Inflammatory macrophage treated with lipopolysaccharide for 4 hours (primary cell): ENCODE measurements at places on chromosomes 12 and 14.
A peak's percentile ranks its signal among the peaks of the same experiment; 100 is the strongest.

GRCh38 chr14:23301969-23302289 is 730 bp downstream of the PPP1R3E start:
- no peak for DNase-seq

DNA sequence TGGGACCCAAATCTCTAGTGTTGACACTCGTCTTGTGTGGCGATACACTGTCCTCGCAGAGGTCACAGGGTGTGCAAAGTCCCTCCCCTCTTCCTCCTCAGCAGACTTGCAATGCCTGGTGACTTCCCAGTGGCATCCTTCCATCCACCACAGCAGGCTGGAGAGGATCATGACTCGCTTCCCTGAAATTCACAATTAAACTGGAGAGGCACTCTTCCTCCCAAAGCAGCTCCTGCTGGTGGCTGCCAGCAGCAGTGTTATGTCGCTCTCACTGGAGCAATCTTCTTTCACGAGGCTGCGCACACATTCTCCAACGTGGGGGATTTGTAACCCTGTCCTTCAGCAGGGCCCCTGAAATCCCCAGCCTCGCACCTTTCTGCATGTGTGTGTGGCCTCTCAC is 145.2 kb upstream of the TMCC3 start:
- DNase-seq = no peak

GRCh38 chr14:82122655-82123054 is 589.0 kb upstream of the SEL1L start:
- DNase-seq = no peak

- DNase-seq = no peak
Measured at GRCh38 chr12:118590406-118591150, 214.2 kb downstream of the SUDS3 start.

DNA sequence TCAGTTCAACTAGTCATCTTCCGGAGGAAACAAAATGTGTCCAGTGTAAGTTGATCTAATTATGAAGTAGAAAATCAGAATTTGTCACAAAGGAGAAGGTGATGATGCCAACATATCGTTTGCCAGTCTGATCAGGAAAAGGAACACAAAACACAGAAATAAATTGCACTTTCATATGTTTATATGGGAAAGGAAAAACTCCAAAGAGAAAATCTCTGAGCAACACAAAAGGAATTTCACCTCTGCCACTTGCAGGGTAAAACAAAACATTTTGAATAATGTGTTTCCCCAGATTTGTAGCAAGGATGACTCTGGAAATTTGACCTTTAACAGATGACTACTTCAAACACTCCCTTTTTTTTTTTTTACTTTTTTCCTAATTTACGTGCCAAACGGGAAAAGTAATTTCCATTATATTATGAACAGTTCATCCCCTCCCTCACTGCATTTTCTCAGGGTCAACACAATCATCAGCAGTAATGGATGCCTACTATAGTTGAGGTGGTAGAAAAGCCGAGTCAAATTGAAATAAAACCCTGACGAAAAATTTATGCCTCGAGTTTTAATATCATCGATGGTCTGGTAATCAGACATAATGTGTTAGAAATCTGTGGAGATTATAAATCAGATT is 25.6 kb downstream of the MGAT4C start:
- no peak for DNase-seq

DNA sequence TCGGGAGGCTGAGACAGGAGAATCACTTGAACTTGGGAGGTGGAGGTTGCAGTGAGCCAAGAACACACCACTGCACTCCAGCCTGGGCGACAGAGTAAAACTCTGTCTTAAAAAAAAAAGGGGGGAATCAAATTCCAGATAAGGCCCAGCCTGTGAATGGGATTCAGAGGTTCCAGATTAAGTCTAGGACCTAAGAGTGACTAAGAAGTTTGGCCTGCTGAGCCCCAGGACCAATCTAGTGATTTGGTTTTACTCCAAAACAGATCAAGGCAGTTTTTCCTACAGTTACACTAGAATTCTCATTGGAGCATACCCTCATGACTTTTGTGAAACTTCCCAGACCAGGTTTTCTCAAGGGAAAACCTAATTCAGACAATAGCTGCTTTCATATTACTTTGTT is 22.8 kb downstream of the EXOC5 start:
- DNase-seq = no peak

GRCh38 chr12:49975318-49975761 is 2.6 kb downstream of the AQP6 start:
- no peak for DNase-seq

DNA sequence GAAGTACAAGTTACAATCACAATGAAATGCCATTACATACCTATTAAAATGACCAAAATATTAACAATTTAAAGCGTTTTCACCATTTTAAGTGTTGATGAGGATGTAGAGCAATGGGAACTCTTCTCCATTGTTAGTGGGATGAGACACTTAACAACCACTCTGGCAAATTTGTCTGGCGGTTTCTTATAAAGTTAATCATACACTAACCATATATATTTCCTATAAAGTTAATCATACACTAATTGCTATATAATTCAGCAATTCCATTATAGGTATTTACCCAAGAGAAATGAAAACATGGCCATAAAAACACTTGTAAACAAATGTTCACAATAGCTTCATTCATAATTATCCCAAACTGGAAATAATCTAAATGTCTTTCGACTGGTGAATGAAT is 35.9 kb downstream of the JKAMP start:
- DNase-seq = no peak

DNA sequence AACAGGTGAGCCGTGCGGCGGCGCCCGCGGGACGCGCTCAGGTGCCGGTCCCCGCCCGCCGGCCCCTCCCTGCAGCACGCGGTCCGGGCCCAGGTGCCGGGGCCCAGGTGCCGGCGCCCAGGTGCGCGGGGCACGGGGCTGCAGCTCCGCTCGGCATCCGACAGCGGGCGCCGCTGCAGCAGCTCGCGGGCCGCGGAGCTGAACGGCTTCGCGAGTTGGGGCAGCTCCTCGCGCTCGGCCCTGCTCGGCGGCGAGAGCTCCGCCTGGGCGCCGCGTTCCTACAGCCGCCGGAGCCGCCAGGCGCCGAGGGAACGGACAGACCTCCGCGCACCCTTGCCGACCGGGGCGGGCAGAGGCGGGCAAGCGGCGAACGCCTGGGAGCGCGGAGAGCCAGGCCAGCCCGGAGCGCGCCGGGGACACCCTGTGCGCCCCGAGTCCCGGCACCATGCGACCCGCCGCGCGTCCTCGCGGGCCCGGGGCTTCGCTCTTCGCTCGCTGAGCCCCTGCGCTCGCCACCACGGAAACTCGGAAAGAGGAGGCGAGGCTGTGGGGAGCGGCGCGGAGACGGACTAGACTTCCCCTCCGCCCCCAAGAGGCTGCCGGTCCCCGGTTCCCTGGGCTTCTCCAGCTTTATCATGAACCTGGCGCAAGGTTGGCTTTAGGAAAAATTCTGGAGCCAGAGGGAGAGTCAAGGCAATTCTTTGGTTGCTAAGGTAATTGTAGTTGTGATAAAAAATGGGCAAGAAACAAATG is at the start of gene RGS6:
TSS of gene RGS6 (plus strand) at position 201 of the 753 bp plus-strand sequence.
- no peak for DNase-seq

- DNase-seq = no peak
Measured at GRCh38 chr14:69214393-69214792, 23.1 kb downstream of the EXD2 start.

- peak; percentile 26 for DNase-seq
Measured at GRCh38 chr12:51441583-51441982, 17.0 kb downstream of the SLC4A8 start.

DNA sequence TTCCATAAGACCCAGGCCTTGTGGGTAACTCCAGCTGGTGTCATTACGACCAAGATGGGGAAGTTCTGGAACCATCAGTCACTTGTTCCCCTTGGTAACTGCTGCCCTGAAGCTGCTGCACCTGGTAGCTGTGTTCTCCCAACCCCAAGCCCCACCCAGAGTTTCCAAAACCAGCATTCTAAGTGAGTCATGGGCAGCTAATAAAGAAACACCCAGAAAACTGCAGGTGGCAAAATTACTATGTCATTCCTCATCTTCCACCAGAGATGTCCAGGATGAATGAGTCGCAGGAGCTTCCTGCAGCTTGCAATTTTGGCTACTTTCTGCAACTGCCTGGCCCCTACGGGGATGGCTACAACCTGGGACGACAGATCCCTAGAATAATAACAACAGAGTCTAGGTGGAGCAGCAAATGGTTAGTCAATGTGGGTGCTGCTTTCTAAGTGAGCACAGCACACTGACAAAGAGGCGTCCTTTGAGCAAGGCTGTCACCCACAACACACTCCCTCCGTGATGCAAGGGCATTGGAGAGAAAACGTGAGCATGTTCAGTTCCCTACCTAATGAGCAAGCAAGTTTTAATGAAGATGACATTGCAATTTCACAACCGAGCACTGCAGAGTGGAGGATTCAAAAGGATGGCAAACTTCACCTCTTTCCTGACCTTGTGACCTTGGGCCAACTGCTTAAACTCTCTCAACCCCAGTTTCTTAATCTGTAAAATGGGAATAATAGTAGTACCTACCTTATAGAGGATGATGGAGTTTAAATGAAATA is 301.4 kb upstream of the NOS1 start:
- no peak for DNase-seq

DNA sequence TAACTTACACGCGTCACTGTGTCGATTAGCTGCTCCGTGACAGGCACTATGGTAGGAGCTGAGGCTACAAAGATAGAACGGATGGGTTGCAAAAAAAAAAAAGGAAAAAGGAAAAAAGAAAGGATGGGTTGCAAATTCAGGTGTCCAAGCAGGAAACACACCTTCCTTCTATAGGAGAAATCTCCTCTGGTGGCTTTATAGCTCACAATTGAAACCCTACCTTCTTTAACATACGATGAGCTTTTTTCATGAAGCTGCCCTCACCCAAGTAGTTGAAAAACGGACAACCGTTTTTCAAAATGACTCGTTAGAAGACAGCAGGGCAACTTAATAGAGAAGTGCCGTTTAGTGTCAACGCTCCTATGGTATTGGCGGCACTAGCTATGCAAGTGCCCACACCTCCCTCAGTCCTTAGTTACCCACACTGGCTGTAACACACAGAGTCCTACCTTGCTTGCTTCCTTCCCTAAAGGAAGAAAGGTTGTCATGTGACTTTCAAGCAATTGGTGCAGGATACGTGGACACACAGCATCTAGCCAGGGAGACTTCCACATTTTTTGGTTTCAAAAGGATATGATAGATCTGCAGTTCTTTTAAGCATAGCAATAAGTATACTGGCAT is 682 bp upstream of the TRIP11 start:
- peak; percentile 60 for DNase-seq

GRCh38 chr12:4153343-4153892 is 120.1 kb upstream of the CCND2 start:
- DNase-seq = peak; percentile 96

- DNase-seq = no peak
Measured at GRCh38 chr12:28876196-28876798, 272.8 kb upstream of the FAR2 start.

DNA sequence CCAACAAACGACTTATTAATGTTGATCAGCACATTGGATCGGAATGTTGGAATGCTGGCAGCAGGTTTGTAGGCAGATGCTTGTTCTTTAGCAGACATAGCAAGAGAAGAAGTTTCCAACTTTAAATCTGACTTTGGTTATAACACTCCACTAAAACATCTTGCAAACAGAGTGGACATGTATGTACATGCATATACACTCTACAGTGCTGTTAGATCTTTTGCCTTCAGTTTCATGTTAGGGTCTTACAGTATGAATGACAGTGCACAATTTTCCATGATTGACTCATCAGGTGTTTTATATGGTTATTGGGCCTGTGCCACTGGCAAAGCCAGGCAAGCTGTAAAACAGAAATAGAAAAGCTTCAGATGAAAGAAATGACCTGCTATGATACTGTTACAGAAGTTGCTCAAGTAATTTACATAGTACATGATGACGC is 14.3 kb upstream of the DHRS7 start:
- DNase-seq = no peak

- DNase-seq = no peak
Measured at GRCh38 chr14:31241450-31242114, 34.0 kb upstream of the HECTD1 start.
